ENCODE measurements at places on chromosomes 1 and 21.

- no peak for DNase-seq
Measured at GRCh38 chr1:31412732-31413404, at the start of gene SERINC2. Gene SERINC2, plus strand, starts transcription at chr1:31413213. Its CDS starts 53 bp downstream, at chr1:31413266.

GRCh38 chr1:1051127-1051810 lies 22.8 kb downstream of the RNF223 start:
- DNase-seq, result no peak

- no peak for DNase-seq
Measured at GRCh38 chr1:3902571-3903091, 2.6 kb upstream of the C1orf174 start.

DNA sequence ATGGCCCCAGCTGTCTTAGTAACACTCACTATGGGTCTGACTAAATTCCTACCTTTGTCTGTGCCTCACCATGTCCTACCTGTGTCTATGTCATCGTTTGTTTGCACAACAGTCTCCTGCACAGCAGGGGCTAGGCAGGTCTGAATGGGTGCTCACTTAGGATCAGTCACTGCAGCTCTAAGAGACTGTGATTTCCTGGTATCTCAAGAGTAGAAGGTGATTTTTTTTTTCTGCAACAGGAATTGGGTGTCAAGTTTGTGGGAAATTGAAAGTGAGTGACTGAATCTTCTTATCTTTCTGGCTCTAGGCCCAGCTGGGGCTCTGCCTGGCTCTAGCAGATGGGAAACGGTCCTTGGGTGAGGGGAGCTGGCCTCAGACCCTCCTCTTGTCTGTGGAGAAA lies 46.4 kb upstream of the TRABD2B start:
- DNase-seq, result no peak

GRCh38 chr1:98881901-98882300 lies 122.8 kb downstream of the PLPPR5 start:
- no peak for DNase-seq

GRCh38 chr1:155002464-155003226 lies at the start of gene ZBTB7B:
Gene ZBTB7B, plus strand, starts transcription at chr1:155002802. Its CDS starts 11,859 bp downstream, at chr1:155014661.
- DNase-seq, result peak; percentile 75

DNA sequence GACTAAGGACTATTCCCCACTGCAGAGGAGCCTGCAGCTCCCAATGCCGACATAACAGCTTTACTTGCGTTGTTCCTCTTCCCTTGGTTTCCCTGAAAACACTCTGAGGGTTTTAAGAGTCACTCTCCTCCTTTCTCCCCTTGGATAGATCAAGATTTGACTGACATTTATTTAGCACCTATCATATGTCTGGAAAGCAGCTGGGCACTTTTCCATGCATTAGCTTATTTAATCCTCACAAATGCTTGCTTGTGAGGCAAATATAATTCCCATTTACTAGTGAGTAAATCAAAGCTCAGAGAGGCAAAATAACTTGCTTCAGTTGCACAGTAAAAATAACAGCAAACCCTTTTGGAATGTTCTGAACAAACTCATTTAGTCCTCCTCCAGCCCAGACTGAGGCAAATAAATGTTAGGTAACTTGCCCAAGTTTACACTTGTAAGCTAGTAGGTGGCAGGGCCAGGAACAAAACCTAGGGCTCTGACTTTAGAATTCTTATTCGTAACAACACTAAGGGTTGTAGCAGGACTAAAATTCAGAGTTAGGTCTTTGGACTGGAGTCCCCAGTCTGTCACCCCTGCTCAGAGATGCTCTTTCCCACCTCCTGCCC lies 81.4 kb downstream of the KCND3 start:
- DNase-seq, result no peak

GRCh38 chr1:156655151-156655903 lies 13.4 kb downstream of the BCAN start:
- no peak for DNase-seq

GRCh38 chr1:157363660-157364140 lies 188.6 kb downstream of the FCRL5 start:
- DNase-seq, result peak; percentile 44

- DNase-seq, result no peak
Measured at GRCh38 chr21:31557421-31558188, 101.9 kb upstream of the SOD1 start.

DNA sequence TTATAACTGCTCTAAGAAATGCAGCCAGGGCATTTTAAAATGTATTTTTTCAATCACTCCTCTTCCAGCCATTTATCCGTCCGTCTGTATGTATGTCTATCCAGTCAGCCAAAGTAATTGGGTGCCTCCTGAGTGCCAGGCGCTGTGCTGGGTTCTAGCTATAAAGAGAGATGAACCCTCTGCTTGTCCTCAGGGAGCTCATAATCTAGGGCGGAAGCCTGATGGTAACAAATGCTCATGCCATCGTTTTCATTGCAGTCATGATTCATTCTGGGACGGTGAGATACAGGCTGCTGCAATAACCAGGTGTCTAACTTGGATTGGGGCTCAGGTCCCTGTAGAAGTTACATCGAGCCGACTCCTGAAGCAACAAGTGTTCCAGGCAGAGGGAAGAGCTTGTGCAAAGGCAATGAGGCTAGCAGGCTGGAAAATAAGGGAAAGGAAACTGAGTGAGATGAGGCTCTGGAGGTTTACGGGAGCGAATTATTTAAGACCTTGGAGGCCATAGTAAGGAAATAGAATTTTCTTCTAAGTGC lies 11.6 kb downstream of the IFI6 start:
- no peak for DNase-seq

Measured in erythroblast (primary cell).